ENCODE measurements at places on chromosomes 6 and 20.

- DNase-seq: no peak
Observed at GRCh38 chr6:120671519-120671918, 662.8 kb downstream of the TBC1D32 start.

DNA sequence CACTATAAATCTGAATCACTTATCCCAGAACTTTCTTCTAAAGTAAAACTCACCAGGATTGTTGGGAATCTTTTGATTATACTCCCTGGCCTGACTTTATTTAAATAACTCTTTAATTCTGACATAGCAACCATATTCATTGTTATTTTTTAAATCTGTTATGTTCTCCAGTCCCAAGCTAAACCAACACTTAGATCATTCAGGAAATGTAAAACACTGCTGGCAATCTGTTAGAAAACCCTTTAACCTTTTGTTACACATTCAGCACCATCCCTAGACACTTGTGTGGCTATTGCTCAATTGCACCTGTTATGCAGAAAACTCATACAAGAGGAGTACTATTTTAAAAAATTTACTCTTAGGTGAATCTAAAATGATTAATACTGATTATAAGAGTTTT is 101.8 kb upstream of the NHSL1 start:
- DNase-seq: no peak

GRCh38 chr6:74973591-74973990 is 232.3 kb downstream of the COL12A1 start:
- DNase-seq: no peak

DNA sequence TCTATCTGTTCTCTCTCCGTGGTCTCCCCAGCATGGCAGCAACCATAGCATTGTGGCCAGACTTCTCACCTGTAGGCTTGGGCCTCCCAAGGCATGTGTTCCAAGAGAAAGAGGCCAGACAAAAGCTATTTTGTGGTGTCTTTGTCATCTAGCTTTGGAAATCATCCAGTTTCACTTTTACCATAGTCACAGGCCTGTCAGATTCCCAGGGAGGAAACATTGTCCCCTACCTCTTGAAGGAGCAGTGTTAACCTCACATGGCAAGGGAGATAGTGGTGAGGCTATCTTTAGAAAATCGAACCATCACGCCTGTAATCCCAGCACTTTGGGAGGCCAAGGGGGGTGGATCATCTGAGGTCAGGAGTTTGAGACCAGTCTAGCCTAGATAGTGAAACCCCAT is 42.3 kb upstream of the RALGAPA2 start:
- DNase-seq: no peak

GRCh38 chr6:53244958-53245357 is 96.3 kb upstream of the GCM1 start:
- no peak for DNase-seq

DNA sequence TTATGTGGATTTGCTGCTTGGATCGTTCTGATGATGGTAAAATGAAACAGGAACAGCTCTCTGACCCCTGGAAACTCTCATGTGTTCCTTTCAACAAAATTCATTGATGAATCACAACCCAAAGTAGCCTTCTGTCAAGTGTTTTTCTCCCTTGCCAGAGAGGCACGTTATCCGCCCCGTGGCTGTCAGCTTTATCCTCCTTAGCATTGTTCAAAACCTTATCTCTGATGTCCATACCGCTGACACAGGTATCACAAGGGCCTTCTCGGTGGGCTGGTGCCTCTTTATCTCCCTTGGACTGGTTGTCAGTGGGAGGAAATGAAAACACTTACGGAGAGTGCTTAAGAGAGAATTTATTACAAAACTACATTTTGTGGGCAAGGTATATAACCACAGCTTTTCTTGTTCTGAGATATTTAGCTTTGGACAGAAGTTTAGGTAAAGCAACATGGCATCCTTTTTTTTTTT is 84.9 kb downstream of the TIAM2 start:
- DNase-seq: no peak

- DNase-seq: no peak
Observed at GRCh38 chr6:166737261-166737660, 110.2 kb upstream of the RPS6KA2 start.

GRCh38 chr6:33040157-33040556 is 30.8 kb upstream of the HLA-DOA start:
- no peak for DNase-seq

DNA sequence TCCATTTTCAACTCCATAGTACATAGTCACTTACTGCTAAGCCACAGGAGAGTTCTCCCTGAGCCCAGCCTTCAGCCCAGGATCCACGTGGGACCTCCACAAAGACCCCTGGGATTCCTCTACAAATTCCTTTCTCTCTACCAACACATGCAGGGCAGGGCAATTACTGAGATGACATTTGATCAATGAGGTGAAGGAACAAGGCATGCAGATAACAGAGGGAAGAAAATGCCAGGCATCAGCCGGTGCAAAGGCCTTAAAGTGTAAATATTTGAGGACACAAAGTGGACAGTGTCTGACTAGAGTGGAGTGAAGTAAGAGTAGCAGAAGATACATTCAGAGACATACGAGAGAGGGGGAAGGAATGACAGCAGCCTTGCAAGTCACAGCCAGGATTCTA is 70.2 kb downstream of the HS3ST5 start:
- DNase-seq: no peak

DNA sequence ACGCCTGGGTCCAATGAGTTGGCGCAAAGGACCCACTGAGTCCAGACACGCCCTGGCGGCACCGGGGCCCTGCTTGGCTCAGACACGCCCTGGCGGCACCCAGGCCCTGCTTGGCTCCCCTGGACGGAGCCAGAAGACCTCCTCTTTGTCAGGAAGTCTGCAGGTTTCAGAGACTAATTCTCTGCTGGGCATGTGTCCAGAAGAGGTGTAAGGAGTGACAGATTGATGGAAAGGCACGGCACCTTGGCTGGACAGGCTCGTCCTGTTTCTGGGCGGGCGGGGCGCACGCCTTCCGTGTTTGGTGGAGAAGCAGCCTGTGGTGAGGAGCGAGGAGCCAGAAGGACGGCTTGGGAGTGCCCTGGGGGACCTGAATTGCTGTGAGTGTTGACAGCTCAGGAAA is 23.1 kb upstream of the DACT2 start:
- DNase-seq: no peak

DNA sequence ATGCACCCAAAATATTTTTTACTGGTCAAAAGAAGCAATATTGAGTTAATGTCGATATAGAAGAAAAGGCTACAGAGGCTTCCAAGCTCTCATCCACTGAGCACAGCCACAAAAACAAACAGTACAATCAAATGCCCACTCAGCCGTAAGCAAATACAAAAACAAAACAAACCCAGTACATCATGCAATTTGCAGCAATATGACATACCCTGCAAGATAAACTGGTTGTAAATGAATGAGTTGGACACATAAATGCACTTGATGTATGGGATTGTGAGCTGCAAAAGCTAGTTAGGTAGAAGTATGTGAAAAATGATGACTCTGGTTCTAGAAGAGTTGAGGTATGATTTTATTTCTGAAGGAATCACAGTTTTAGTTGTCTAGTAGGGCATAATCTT is 83.9 kb downstream of the SESN1 start:
- DNase-seq: no peak

- no peak for DNase-seq
Observed at GRCh38 chr6:138145402-138145801, 16.3 kb upstream of the ARFGEF3 start.

DNA sequence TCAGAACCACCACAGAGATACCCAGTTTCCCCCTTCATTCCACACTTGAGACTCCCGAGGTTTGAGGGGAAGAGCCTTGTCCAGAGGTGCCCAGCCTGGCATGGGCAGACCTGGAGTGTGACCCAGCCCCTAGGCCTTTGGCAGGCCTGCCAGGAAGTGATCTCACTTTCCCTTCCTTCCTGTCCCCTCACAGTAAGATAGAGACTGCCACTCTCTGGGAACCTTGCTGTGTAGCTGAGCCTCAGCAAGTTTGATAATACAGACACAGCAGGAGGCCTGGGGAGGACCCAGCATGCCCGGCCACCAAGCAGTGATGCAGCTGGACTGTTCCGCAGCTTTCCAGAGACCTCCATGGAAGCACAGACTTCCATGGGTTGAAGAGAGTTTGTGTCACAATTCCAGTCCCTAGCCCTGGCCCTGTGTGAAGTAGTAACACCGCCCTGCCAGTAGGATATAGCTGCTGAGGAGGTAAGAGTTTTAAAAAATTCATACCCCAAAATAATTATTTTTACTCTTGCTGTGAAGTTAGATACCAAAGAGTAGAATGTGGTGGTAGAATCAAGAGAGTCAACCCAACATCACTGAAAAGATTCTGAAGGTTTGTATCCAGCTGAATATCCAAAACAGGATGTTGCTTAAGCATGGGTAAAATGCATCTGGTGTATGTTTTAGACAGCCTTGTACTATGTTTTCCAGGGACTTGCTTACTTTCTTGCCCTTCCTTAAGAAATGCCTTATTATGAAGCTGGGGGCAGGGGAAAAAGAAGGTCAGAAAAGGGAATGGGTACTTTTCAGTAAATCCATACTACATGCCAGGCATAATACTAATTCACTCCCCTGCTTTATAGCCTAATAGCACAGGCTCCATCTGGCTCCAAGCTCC is 16.3 kb downstream of the PKIG start:
- DNase-seq: no peak

GRCh38 chr6:167476844-167477595 is 152.1 kb downstream of the TTLL2 start:
- DNase-seq: no peak

Data from NCI-H1930 (cell line).